ENCODE measurements at places on chromosomes 6 and 20.

GRCh38 chr20:48771542-48771941, 56.3 kb downstream of the PREX1 start:
- no peak for DNase-seq

DNA sequence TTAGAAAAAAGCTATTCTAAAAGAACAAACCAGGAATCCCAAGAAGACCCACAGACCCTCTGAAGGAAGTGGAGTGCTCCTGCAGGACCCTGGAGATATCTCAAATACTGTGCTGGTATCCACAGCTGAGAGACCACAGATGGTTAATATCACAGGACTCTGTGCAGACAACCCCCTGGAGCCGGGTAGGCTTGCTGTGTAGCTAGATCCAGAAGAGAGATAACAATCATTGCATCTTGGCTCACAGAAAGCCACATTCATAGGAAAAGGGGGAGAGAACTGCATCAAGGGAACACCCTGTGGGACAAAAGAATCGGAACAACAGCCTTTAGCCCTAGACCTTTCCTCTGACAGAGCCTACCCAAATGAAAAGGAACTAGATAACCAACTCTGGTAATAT, 689.5 kb downstream of the PHF3 start:
- DNase-seq = no peak

DNA sequence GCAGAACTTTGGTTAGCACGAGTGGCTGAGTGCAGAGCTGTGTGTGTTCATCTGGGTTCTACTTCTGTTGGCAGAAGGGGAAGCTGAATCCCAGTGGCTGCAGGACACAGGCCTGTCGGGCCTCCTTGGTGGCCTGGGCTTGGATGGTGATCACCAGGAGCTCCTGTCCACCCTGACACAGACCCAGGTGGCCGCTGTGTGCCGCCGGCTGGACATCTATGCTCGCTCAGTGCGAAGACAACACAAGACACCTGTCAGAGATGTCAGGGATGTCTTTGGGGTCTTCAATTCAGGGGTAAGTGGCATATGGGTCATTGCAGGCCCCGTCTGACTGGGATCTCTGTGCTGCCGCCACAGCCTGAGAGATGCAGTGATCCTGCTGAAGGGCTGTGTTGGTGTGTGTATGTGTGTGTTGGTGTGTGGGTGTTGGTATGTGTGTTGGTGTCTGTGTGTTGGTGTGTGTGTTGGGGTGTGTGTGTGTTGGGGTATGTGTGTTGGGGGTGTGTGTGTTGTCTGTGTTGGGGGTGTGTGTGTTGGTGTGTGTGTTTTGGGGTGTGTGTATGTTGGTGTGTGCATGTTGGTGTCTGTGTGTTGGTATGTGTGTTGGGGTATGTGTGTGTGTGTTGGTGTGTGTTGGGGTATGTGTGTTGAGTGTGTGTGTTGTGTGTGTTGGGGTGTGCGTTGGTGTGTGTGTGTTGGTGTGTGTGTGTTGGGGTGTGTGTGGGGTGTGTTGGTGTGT, 25.5 kb downstream of the ARHGAP40 start:
- DNase-seq = no peak

DNA sequence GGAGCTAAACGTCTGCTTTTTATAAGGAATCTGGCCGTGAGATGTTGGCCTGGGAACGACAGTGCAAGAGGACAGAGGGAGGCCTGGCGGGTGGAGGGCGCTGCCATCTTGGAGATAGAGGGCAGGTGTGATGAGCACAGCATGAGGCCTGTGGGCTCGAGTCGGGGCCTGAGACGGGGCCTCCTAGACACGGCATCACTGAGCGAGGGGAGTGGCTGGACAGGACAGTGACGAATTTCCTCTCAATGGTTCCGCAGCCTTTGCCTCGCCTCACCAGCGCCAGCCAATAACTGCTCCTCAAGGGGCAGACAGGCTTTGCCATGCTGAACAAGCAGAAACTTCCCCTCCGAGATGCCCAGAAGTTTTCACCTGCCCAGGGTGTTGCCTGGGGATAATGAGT, 376.7 kb downstream of the THBS2 start:
- no peak for DNase-seq

- DNase-seq = no peak
Observed at GRCh38 chr6:157821342-157822033, 1.6 kb upstream of the SNX9 start.

GRCh38 chr6:42028234-42029061, 21.9 kb upstream of the TAF8 start:
- no peak for DNase-seq

- DNase-seq = no peak
Observed at GRCh38 chr6:81606965-81607381, 145.5 kb downstream of the TENT5A start.

DNA sequence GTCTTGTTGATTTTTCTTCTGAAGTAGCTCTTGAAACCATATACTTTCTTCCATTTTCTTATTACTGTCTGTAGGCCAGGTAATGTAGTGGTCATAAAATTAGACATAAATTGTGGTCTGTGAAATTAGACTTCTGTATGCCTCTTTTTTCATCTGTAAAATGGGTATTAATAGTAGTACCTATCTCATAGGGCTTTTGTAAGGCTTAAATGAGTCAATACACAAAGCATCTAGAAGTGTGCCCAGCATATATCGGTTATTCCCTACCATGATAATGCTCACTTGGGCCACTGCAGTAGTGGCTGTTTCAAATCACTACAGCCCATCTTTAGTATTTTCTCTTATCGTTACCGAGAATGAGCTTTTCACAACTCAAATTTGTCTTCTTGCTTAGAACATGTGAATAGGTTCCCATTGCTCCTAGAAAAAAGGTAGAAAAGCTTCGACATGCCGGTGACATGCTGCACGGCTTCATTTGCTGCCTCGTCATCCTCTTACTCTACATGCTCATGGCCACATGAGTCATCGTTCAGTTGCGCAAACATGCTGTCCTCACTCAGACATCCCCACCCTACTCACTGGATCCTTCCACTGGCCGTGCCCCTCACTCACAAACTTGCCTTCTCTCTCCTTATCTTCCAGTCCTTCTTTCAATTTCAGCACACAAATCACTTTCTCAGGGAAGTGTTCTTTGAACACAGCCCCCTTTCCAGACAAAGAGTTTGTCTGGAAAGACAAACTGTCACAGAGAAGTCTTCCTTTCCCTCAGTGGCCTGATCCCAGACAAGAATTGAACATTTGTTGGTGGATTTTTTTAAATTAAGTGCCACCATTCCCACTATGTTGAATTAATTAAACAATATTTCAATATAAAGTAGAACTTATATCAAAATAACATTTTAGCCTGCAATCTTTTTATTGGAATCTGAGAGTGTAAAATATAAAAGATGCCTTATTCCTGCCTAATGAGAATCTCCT, 32.2 kb upstream of the ERVFRD-1 start:
- no peak for DNase-seq

- DNase-seq = no peak
Observed at GRCh38 chr6:16305246-16305725, 66.9 kb downstream of the GMPR start.

- no peak for DNase-seq
Observed at GRCh38 chr6:12955956-12956355, 239.4 kb downstream of the PHACTR1 start.

- DNase-seq = no peak
Observed at GRCh38 chr20:16526433-16527380, 46.5 kb downstream of the KIF16B start.

- DNase-seq = no peak
Observed at GRCh38 chr20:61598586-61598985, 346.5 kb downstream of the CDH4 start.

DNA sequence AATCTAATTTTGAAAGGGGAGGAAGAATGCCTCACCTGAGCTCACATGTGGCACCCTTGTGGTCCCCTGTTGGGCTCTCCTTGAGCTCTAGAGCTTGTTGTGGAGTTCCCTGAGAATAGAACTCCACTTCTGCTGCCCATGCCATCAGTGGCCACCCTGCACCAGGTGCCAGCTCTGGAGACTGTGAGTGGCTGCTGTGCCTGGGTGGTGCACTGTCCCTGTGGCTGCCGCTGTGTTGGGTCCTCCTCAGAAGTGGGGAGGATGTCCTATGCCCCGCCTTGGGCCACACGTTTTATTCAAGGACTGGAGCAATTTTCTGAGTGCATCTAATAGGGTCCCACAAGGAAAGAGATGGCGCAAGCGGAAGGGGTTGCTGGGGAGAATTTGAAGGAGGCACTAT, 67.9 kb upstream of the MAP3K7 start:
- no peak for DNase-seq

DNA sequence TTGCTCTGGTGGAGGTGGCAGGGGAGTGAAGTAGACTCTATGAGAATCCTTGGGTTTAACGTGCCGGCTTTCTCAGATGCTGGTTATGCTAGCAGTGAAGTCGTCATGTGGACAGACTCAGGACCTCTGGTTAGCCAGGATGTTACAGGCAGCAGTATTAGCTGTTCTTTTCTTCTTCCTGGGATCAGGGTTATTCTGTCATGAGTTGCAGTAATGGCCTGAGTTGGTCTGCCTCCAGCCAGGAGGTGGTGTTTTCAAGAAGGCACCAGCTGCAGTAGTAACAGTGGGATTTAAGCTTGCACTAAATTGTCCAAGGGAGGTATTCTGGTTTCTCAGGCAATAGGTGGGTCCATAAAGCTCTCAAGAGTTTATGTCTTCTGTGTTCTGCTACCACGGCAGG, 56.7 kb downstream of the HDDC2 start:
- no peak for DNase-seq

GRCh38 chr20:35791821-35792220, 20.0 kb downstream of the PHF20 start:
- no peak for DNase-seq

GRCh38 chr6:939526-940252, 246.8 kb upstream of the EXOC2 start:
- DNase-seq = no peak

DNA sequence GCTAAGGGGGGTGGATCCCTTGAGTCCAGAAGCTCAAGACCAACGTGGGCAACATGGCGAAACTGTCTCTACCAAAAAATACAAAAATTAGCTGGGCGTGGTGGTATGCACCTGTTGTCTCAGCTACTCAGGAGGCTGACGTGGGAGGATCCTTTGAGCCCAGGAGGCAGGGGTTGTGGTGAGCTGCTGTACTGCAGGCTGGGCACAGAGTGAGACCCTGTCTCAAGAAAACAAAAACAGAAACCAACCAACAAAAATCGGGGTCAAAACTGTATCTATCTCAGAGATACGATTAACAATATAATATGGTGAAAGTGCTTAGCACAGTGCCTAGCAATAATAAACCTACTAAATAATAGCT, 20.7 kb upstream of the BCAS1 start:
- DNase-seq = no peak

DNA sequence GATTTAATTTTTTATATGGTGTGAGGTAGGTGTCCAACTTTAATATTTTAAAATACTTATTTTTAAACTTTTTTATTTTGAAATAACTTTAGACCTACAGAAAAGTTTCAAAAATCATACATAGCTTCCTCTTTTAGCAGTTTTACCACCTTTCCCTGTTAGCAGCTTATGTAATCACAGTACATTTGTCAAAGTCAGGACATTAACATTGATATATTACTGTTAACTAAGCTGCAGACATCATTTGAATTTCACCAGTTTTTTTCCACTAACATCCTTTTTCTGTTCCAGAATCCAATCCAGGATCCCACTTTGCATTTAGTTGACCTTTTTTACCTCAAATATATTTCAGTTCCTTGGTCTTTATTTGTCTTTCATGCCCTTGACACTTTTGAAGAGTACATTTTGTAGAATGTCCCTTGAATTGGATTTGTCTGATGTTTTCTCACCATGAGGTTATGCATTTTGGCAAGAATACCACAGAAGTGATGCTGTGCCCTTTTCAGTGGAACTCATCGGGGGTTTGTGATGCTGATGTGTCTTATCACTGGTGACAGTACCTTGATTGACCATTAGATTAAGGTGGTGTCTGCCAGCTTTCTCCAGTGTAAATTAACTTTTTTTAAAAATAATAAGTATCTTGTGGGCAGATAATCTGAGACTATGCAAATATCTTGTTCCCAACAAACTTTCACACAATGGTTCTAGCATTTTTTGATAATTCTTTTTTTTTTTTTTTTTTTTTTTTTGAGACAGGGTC, 33.4 kb downstream of the TTLL9 start:
- DNase-seq = no peak

GRCh38 chr6:119044255-119044654, 34.2 kb downstream of the FAM184A start:
- no peak for DNase-seq

DNA sequence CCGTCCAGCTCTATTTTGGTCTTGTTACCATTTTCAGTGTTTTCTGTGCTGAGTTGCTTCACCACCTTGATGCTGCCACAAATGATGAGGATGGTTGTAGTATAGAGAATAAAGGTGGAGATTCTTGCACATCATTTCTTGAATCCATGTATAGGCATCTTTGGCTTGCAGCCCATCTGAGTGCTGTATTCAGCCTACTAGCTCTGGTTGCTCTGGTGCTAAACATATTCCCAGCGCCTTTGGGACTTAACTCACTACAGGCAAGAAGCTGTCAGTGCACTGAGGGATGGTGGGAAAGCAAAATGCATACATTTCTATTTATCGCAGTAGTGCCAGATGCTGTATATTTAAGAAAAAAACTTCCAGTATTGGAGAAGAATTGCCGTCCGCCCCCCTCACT, 86.0 kb downstream of the CARMIL1 start:
- DNase-seq = no peak

All from retina (tissue), 1 donor.